ENCODE measurements at places on chromosomes 4 and X.

- DNase-seq = no peak
Observed at GRCh38 chrX:11648705-11649519, 16.8 kb downstream of the ARHGAP6 start.

DNA sequence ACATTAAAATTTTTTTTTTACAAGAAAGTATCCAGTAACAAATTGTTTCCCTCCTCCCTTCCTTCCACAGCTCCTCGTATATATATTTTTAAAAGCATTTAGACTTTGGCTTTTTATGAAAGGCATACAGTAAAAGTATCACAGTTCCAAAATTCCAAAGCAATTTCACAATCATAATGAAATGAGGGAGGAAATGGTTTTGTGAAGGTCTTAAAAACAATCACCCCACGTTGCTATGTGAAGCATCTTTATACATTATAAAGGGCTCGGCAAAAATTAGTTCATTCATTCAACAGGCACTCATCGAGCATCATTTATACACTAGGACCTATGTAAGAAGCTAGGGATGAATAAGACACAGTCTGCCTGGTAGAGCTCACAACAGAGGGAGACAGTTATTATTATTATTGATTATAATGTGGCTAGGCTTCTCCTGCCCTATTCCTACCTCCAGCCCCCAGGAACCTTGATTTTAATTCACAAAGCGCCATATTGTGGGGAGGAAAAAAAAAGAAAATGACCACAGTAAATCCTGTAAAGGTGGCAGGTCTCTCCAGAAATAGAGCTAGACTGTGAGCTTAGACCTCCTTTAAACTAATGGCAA lies 239.9 kb downstream of the MAML3 start:
- no peak for DNase-seq

GRCh38 chrX:32520789-32521188 lies 690.6 kb downstream of the DMD start:
- DNase-seq = no peak

GRCh38 chr4:40629401-40630334 lies at the start of gene RBM47:
Gene RBM47, minus strand, starts transcription at chr4:40629864. Its CDS starts 190,971 bp downstream, at chr4:40438893.
- no peak for DNase-seq

DNA sequence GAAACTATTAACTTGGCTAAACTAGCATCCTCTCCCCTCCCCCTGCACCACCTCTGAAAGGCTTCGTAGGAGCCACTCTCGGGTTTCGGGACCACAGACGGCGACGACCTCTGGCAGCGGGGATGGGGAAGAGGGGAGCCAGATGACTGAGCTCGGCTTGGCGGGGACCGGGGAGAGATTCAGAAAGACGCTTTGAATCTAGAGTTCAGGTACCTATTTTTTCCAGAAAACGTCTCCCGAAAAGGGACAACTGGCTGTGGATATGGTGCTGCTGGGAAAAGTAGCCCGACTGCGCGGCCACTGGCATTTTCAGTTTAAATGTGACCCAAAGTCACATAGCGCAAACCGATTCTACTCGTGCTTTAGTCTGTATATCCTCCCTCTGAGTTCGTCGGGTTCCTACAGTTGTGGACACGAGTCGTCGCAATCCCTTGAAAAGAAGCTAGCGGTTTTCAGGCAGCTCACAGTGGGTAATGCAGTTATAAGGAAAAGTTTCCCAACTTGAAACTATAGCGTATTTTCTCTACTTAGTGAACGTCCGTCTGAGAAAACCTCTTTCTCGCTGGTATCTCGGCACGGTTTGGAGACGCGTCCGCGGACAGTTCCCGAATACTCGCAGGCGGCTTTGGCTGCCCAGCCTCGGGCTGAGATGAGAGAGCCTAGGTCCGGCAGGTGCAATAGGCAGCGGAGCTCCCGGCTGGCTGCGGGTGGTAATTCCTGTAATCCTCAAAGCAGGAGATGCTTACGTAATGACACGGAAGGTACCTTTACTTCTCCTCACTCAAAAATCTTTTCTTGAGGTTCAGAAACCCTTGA lies 1.3 kb downstream of the PARM1 start:
- DNase-seq = no peak

- DNase-seq = peak; percentile 87
Observed at GRCh38 chr4:113394730-113395530, 345.5 kb downstream of the ANK2 start.

DNA sequence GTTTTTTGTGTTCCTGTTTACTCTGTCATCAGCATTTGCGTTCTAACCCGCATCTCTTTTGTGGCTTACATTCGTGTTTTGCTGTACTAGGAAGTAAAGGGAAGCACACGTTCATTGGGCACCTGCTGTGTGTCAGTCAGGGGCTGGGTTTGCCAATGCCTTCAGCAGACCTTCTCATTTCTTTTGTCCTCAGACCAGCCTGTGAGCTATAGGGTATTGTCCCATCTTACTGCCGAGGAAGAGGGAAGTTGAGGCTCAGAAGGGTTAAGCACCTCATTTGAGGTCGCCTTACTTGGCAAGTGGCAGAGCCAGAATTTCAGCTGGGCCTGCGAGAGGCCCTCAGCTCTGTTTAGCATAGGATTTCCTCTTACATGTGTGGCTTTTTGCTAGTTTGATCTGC lies 8.7 kb downstream of the TBC1D14 start:
- DNase-seq = no peak

- no peak for DNase-seq
Observed at GRCh38 chrX:72621625-72622485, 49.2 kb upstream of the HDAC8 start.

DNA sequence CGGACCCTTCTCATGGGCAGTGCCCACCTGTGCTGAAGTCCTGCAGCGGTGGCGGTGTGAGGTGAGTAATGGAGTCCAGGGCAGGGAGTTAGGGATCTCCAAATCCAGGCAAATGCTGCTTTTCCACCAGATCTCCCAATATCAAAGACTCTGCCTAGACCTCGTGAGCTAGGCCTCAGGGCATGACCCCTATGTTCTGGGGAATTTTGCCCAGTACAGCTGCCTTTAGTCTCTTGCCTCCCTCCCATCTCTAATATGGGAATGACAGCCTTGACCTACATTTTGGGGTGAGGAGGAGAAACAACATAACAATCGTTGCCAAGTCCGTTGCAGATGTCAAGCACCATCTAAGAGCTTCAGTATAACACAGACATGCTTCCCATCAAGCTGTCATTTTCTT lies 7.3 kb downstream of the PAK3 start:
- DNase-seq = no peak

- no peak for DNase-seq
Observed at GRCh38 chrX:53642337-53642736, 44.2 kb downstream of the HUWE1 start.

DNA sequence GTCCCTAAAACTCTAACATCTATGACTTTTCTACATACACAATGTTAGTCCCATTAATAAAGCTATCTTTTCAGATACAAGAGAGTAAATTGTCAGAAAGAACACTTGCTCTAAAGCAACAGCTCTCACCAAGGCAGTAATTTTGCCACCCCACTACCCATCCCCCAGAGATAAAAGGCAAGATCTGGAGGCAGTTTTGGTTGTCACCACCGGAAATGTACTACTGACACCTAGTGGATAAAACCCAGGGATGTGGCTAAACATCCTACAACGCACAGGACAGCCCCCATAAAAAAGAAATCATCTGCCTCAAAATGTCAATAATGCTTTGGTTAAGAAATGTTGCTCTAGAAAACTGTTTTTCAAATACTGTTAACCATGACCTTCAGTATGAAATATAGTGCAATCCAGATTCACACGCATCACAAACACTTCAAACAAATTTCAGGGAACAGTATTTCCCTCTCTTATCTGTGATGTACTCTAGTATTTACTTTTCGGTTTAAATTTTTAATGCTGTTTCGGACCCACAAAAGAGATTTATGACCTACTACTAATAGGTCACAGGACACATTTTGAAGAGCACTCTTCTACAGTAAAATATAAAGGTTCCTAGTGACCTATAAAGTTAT lies 5.1 kb downstream of the FBXL5 start:
- no peak for DNase-seq

GRCh38 chr4:38687571-38688011 lies 23.6 kb downstream of the KLF3 start:
- no peak for DNase-seq

- DNase-seq = no peak
Observed at GRCh38 chrX:41002026-41002425, 83.2 kb upstream of the USP9X start.

- no peak for DNase-seq
Observed at GRCh38 chr4:63036159-63036866, 1372.9 kb downstream of the TECRL start.

GRCh38 chrX:43505769-43506168 lies 150.3 kb upstream of the MAOA start:
- no peak for DNase-seq

DNA sequence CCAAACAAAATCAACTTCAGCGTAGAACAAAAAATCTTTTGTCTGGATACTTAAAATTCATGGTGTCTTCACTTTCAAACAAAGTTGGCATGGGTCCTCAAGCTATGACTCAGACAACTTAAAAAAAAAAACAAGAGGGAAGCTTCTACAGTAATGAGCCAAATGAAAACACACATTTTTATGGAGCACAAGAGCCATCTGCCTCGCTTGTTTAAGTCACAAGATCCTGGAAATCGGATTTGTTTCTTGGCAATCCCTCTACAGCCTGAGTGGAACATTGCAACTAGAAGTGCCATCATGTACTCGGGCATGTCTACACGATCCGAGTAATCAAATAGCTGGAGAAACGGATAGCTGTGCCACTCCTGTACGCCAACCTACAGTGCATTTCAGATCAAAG lies 22.6 kb downstream of the LAMP2 start:
- DNase-seq = peak; percentile 37

GRCh38 chrX:29561417-29561816 lies 653.9 kb upstream of the MAGEB2 start:
- DNase-seq = no peak

DNA sequence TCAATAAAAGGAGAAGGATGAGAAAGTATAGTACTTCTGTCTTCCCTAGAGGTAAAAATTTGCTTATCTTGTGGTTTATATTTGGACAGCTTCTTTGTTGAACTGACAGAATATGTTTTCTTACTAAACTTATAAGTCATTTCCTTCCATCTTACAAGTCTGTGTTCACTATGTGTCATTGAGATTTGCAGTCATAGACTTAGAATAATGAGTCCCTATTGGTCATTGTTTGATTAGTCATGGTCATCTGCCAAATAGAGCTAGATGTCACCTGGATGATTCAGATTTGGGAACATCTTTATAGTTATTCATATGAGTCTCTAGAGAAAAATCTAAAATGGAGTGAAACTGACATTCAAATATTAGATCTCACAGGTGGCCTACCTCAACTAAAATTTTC lies 51.5 kb downstream of the SPATA18 start:
- DNase-seq = no peak

DNA sequence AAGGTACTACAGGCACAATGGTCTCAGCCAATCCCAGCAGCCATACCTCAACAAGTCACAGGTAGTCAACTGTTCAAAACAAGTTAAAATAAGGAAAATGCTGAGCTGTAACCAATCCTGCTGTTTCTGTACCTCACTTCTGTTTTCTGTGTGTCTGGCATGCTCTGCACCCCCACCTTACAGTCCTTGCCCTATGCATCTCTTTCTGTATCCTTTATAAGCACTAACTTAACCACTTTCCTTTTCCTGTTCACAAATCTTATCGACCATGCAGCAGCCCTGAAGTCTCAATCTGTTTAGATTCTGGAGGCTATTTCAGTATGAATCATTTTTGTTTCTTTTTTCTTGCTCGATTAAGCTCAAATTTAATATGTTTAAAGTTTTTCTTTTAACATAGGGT lies 12.5 kb upstream of the FAM13A start:
- DNase-seq = no peak

DNA sequence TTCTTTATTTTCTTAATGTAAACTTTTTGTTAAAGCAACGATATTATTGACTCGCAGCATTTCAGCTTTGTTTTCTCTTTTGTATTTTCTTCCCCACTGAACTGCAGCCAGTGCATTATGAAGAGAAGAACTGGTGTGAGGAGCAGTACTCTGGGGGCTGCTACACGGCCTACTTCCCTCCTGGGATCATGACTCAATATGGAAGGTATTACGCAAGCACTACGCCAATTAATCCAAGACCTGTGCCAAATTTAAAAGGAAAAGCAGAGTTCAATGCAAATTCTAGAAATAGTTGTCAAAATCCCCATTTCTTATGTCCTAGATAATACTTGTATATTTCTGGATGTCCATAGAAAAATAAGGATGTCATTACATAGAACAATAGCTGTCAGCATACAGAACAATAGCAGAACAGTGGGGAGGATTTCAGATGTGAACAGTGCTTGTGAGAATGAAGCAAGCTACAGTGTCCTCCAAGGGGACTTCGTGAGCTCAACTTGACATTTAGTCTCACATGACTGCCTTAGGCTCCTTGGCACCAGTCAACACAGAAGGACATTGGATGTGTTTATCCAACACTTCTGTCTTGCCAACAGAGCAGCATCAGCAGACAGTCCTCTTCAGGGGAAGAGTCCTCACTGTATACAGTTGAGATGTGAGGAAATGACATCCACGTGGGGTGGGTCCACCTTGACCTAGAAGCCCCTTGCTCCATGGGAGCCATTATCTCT lies 85.9 kb downstream of the MAOA start:
- no peak for DNase-seq

DNA sequence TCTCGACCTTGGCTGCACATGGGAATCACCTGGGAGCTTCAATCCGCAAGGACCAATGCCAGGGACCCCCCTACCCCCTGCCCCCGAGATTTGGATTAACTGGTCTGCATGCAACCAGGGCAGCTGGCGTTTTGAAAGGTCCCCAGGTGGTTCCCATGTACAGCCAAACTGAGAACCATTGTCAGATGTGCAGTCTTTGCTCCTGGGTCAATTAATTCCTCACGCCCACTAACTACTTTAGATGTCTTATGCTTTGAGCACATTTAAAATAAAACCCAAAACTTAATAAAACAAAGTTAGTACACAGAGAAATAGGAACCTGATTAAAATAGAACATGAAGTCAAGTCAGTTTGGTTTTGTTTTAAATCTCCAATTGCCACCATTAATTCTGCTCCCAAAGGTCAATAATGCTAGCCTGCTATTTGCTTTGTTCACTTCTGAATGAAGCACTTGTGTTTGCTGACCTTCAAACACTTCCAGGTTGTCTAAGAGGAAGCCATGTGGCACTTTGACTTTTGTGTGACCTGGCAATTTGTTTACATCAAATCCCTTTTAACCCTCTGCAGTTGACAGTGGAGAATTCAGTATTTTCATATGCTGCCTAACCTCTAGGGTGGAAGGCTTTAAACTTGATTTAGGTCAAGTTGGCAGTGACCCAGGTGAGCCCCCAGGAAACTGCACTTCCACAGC lies 27.2 kb upstream of the TMSB4X start:
- no peak for DNase-seq

GRCh38 chr4:181330654-181331201 lies 912.5 kb upstream of the TENM3 start:
- no peak for DNase-seq
